Activated CD8-positive, alpha-beta T cell treated with anti-CD3 and anti-CD28 coated beads, Interleukin-2, amount 10 ng/mL, durations not matched to agents 7 days and 5 days (primary cell): ENCODE measurements at places on chromosomes 3 and 15.
A peak's percentile ranks its signal among the peaks of the same experiment; 100 is the strongest.

- DNase-seq = no peak
These were observed 343.5 kb upstream of the RGMA start for GRCh38 chr15:93432474-93432873.

- peak; percentile 59 for DNase-seq
These were observed 4.3 kb upstream of the MTFMT start for GRCh38 chr15:65033659-65034269.

DNA sequence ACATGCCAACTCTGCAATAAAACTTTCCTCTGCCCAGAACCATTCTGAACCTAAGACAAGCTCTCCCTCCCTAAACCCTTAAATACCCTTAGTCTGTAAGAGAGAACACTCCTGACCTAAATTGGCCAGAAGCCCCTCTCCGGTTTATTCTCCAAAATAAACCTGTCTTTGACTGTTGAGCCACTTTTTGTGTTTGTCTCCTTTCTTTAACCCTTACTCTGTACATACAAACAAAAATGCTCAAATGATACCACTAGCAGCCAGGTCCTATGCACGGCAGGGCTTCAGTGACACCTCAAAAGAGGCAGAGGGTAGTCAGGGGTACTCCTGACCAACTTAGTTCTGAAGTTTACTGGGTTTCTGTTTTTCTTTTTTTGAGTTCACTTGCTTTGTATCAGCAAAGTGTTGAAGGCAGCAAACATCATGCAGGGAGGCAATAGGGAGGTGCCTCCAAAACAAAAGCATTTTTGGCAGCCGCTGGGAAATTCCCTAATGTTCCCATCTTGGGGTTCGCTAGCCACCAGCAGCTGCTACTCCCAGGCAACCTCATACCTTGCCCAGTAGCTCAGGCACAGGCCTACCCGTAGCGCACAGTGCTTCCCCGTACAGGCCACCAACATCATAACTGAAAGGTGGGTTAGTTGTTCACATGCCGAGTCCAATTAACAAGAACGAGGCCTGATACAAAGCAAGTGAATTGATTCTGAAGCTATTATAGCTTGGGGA is 62.9 kb upstream of the GCNT3 start:
- DNase-seq = no peak

GRCh38 chr3:83496462-83496861 is 1462.3 kb upstream of the CADM2 start:
- DNase-seq = no peak

- DNase-seq = no peak
These were observed 531 bp downstream of the LZTFL1 start for GRCh38 chr3:45841420-45841756.

GRCh38 chr3:172946061-172946460 is 195.0 kb downstream of the SPATA16 start:
- DNase-seq = no peak

GRCh38 chr3:29176501-29176900 is 104.4 kb upstream of the RBMS3 start:
- no peak for DNase-seq

DNA sequence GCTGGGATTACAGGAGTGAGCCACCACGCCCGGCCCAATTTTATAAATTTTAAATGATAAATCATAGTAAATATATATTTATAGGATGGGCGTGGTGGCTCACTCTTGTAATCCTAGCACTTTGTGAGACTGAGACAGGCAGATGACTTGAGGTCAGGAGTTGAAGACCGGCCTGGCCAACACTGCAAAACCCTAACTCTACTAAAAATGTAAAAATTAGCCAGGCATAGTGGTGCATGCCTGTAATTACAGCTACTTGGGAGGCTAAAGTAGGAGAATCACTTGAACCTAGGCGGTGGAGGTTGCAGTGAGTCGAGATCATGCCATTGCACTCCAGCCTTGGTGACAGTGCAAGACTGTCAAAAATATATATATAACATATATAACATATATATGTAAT is 26.4 kb downstream of the MFN1 start:
- DNase-seq = no peak

DNA sequence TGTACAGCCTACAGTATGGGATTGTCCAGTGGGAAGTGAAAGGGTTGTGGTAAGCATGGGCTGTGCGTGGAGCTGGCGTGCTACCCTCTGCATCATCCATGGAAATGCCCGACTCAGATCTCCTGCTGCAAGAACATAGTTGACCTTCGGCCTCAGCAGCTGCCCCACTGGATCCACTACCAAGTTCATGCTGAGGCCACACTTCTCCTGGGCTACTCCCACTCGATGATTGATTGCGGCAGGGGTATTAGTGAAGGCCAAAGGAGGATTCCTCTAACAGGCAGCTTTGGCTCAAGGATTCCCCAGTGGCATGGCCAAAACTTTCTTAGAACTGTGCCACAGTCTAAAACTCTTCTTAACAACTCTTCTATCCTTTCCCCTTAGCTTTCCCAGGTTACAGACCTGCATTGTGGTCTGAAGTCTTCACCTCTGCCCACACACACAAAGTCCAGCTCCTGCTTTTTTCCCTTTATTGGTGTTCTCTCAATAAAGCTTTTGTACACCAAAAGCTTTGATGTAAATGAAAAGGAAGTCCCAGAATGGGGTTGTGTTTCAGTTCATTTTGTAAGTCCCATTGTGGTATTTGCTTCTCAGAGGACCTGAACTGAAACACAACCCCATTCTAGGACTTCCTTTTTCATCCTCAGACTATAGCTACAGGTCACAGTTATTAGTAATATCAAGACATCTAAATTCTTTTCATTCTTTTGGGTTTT is 4.9 kb upstream of the TBC1D5 start:
- DNase-seq = no peak

DNA sequence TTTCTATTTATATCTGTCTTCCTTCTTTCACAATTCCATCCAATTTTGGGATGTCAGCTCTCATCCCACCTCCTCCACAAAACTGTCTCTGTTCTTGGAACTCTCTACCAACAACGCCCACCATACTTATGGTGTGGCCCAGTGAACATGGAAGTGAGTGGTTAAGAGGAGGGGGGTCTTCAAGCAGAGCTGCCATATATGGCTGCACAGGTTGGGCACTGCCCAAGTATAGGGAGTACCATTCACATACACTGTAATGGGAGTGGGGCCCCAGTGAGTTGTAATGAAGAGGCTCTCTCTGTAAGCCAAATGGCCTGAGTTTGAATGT is 7.9 kb upstream of the CAMK1 start:
- no peak for DNase-seq

DNA sequence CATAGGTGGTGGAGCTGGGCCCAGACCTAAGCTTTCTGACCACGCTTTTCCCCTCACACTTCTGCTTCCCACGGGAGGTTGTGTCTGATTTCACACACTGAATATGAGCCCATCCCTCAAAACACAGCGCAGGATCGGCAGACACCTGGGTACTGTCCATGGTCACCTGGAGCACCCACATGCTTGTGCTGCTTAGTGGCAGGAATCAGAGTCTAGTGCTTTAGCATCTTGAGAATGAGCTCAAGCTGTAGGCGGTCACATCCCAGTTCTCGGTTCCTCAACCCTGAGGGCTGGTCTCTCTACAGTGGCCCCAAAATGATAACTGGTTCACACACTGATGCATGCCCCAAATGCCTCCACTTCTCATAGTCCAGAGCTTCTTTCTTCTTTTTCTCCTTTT is 111.0 kb downstream of the SEMA5B start:
- no peak for DNase-seq
